ENCODE measurements at places on chromosomes 4 and X. TPM values are rescaled to one million over a fixed set of nuclear protein-coding genes. Genes with fewer than 3 reads are reported as not detected.

DNA sequence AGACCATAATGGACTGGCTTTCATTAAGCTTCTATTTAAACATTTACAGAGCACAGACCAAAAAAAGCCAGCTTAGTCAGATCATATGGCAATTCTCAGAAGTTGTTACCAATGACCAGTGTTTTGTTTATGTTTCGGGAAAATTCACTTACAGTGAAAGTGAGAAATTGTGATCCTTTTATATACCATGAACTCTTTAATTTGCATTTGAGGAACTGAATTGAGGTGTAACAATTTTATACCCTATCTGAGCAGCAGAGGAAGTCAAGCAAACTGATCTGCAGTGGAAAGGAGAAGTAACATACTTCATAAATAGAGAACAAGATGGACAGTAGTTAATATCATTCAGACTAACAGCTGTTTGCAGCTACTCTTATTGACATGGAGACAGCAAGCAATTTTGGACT lies 97.1 kb downstream of the TMA16 start:
- H3K4me3 ChIP-seq, result no peak overlapping the region
- H3K4me1 ChIP-seq, result no peaks in the 10 kb centered on the region
- DNase-seq, result no peak
- H3K36me3 ChIP-seq, result no peaks in the 10 kb centered on the region

DNA sequence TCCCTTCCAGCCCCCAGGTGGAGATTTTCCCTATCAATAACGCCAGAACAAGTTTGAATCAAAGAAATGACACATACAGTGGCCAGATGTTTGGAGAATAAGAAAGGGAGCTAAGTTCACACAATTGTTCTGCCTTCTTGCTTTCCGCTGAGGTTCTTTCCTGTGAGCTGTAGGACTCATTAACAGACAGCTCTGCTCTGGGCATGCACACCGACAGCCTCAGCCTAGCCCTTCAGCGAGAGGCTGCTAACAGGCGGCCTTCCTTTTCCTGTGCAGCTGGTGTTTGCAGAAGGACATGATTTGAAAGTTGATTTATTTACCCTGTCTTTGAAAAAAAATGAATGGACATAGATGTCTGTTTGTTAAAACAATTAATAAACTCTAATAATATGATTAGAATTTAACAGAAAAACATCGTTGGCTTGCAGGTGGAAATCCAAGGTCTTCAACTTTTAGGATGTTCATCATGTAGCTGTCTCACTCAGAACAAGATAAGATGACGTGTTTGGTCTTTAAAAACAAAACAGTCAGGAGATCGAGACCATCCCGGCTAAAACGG lies 183.3 kb downstream of the KDR start:
- no peak overlapping the region for H3K4me3 ChIP-seq
- no peaks in the 10 kb centered on the region for H3K27me3 ChIP-seq
- peak; percentile 51 for DNase-seq

GRCh38 chrX:104309169-104309568 lies 54.4 kb upstream of the ESX1 start:
- no peaks in the 10 kb centered on the region for H3K27me3 ChIP-seq
- no peak overlapping the region for H3K4me3 ChIP-seq
- no peak for DNase-seq
- H3K36me3 ChIP-seq, result no peaks in the 10 kb centered on the region
- no peaks in the 10 kb centered on the region for H3K4me1 ChIP-seq

GRCh38 chr4:80035336-80035735 lies 37.7 kb downstream of the ANTXR2 start:
- peaks cover 16% of the 10 kb centered on the region for H3K4me1 ChIP-seq
- no peak overlapping the region for H3K27ac ChIP-seq
- H3K4me3 ChIP-seq, result no peak overlapping the region
- no peaks in the 10 kb centered on the region for H3K27me3 ChIP-seq

- peaks cover 41% of the 10 kb centered on the region for H3K4me1 ChIP-seq
- H3K27ac ChIP-seq, result no peak overlapping the region
- DNase-seq, result no peak
- H3K27me3 ChIP-seq, result no peaks in the 10 kb centered on the region
- H3K36me3 ChIP-seq, result no peaks in the 10 kb centered on the region
Observed at GRCh38 chr4:48343551-48343950, 2.2 kb downstream of the SLAIN2 start.

DNA sequence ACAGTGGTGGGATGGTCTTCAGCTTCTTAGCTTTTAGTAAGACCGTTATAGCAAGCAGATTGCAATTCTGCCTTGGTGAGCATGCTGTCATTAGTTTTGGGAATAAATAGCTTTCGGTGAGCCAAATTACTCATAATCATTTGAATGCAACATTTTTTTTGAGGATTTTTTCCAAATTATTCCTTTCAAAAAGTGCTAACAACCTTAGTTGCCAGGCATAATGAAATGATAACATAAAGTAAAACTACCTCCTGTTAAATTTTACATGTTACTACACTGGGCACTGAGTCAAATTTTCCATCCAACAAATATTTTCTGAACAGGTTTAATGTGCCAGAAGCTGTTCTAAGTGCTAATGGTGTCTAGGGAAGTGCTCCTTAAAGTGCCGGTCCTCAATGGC lies 15.8 kb upstream of the NPFFR2 start:
- no peak for DNase-seq
- H3K4me3 ChIP-seq, result no peak overlapping the region
- no peaks in the 10 kb centered on the region for H3K36me3 ChIP-seq
- no peaks in the 10 kb centered on the region for H3K27me3 ChIP-seq
- no peaks in the 10 kb centered on the region for H3K4me1 ChIP-seq

DNA sequence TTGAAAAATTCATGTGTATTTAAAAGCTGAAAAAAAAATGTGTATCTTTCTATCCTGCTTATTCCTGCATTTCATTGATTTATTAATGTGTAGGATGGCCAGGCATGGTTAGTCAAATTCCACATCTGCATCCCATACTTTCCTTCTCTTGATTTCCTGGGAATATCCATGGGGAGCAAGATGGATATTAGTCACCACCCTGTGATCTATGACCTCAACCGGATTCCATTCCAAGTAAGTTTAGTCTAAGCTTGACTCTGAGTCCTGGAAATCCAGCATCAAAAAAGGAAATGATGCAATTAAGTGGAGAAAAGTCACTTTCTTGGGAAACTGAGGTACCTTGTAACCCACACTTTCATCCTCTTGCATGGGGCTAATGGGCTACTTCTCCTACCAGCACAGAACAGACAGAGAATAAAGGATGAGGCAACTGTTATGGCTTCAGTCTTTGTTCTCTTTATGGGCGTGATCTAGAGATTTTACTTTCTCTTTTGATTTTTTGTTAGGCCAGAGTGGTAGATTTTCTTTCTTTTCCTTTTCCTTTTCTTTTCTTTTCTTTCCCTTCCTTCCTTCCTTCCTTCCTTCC lies 17.1 kb upstream of the BEX4 start:
- no peak overlapping the region for H3K27ac ChIP-seq
- no peak overlapping the region for H3K4me3 ChIP-seq
- no peaks in the 10 kb centered on the region for H3K4me1 ChIP-seq
- DNase-seq, result no peak

GRCh38 chr4:21347142-21347541 lies 601.4 kb downstream of the KCNIP4 start:
- no peak overlapping the region for H3K4me3 ChIP-seq
- H3K27ac ChIP-seq, result no peak overlapping the region

ARX gene
- not detected for total RNA-seq

ARHGAP24 gene
- 1.8 TPM for total RNA-seq

ARMCX6 gene
- total RNA-seq, result 46.1 TPM

SMIM31 gene
- total RNA-seq, result not detected

GAGE1 gene
- 0.54 TPM for total RNA-seq
